ENCODE measurements at places on chromosomes 4 and X.

- no peak for DNase-seq
Measured at GRCh38 chr4:149158817-149159216, 656.8 kb downstream of the IQCM start.

GRCh38 chrX:24266996-24267395 is 46.9 kb downstream of the SUPT20HL2 start:
- no peak for DNase-seq

- no peak for DNase-seq
Measured at GRCh38 chr4:21726255-21726815, 222.2 kb downstream of the KCNIP4 start.

GRCh38 chr4:176583278-176583677 is 209.4 kb downstream of the VEGFC start:
- DNase-seq = no peak

GRCh38 chrX:11836284-11836683 is 78.2 kb downstream of the MSL3 start:
- no peak for DNase-seq

- no peak for DNase-seq
Measured at GRCh38 chr4:38769441-38769840, 13.3 kb downstream of the TLR10 start.

DNA sequence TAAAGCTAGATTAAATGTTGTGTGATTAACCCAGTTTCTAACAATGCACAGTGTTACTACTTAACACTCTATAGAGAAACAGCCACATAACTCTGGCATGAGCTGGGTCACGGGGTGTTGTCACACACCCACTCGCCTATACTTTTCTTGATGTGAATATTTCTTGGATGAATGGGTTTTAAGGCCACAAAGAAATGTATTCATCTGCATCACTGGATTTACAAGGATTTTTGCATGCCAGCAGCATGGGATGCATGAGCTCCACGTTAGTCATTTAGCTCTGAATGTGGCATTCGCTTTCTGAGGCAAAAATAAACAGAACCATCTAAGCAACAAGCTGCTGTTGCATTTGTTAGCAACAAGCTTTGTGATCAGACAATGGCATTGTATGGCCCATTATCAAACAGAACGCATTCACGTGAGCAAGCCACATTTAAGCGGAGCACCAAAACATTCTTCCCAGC is 89.7 kb downstream of the LRP2BP start:
- DNase-seq = peak; percentile 78

- peak; percentile 53 for DNase-seq
Measured at GRCh38 chrX:150879855-150880807, 18.3 kb downstream of the CD99L2 start.

- DNase-seq = no peak
Measured at GRCh38 chrX:16822723-16823122, 36.5 kb downstream of the TXLNG start.

- no peak for DNase-seq
Measured at GRCh38 chr4:103410386-103410785, 212.2 kb upstream of the CENPE start.

- DNase-seq = no peak
Measured at GRCh38 chrX:73213734-73214425, 771 bp downstream of the NAP1L2 start.

- no peak for DNase-seq
Measured at GRCh38 chrX:109720947-109721346, 12.1 kb downstream of the ACSL4 start.

DNA sequence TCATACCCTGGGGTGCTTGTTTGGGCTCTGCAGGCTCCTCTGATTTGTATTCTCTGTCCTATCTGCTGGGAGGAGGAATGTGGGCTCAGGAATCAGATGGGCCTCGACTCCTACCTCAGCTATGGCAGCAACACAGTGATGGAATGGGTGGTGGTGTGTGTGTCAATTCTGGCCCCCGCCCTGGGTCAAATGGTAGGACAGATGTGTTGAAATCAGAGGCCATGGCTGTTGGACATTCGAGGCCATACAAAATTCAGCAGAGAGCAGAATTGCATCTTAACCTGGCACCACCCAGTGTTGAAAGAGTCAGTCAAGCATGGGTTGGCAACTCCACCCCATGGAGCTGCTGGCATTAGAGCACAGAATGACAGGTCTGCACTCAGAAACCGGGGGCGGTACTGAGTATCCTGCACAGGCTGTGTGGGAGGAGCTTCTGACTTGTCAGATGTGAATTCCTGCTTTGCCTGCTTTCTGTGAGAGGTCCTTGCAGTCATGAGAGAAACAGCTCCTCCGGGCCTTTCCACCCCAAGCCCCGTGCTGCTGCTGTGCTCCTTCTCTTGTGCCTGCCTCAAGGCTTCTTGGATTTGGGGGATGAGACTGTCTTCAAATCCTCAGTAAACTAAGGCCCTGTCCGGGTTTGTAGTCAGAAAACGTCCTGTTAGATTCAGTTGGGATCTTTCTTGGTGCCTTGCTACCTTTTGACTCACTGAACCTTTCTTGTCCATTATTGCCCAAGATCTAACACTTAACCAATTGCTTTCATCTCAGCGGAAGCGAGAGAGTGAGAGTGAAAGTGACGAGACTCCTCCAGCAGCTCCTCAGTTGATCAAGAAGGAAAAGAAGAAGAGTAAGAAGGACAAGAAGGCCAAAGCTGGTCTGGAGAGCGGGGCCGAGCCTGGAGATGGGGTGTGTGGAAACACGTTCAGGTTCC is 13.0 kb downstream of the DKC1 start:
- no peak for DNase-seq

GRCh38 chr4:157204634-157205244 is 15.8 kb upstream of the GRIA2 start:
- DNase-seq = peak; percentile 21

- peak; percentile 13 for DNase-seq
Measured at GRCh38 chrX:108090491-108091263, 665 bp downstream of the PSMD10 start.

GRCh38 chrX:119238557-119238956 is 2.5 kb downstream of the PGRMC1 start:
- peak; percentile 16 for DNase-seq

DNA sequence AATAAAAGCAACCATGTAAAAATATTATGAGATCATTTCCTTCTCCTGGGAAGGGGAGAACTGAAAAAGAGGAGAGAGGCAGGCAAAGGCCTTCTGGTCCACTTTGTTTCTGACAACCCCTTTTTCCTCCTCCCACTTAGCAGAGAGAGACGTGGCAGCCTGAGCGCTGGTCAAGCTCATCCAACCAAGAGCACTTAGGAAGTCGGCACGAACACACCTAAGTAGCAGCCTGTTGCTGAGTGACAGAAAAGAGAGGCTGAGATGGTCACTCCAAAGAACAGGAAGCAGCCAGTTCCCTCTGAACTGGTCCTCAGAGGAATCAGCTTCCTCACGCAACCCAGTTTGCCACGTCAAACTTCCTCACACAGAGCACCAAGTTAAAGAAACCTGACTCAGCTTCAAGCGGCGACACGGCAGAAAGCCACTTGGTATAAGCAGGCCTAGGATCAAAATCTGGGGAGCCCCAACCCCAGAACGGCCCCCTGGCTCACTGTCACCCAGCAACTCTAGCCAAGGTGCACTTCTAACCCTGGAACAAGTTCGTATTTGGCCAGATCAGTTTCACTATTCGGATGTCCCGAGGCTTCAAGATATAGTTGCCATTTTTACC is 861 bp downstream of the SEC24D start:
- peak; percentile 55 for DNase-seq

GRCh38 chr4:26288355-26288909 is 32.4 kb upstream of the RBPJ start:
- DNase-seq = no peak

DNA sequence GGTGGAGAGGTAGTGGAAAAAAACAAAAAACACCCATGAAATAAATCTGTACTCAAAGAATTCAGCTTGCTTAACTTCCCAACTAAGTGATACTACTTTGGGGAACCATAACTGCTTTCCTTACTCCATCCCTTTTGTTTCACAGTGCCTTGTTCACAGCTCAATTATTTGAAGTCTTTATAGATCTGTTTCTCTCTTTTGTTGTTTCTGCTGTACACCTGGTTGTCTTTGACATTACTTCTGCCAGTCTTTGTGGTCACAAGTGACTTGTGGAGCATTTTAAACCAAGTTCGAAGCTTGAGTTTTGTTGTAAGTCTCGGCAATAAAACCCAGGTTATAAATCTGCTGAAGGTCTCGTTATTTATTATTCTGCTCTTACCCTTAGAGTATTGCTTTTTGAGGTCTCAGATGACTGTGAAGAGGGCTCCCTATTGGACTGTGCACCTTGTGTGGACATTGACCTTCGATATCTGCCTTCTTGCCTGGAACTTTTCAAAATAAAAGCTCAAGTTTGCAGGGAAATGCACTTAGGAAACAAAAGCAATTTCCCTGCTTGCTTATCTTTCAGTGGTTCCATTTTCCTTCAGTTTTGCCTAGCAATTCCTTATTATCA is 59.8 kb downstream of the ANK2 start:
- DNase-seq = no peak

GRCh38 chr4:88275516-88275915 is 8.8 kb downstream of the PPM1K start:
- no peak for DNase-seq

GRCh38 chr4:140254651-140255299 is 100.8 kb upstream of the MAML3 start:
- DNase-seq = no peak
